Gastroesophageal sphincter (tissue), 4 donors: ENCODE measurements at places on chromosomes 7 and 10.

- ATAC-seq, result no peak
Measured at GRCh38 chr10:17548770-17549169, 68.4 kb downstream of the HACD1 start.

DNA sequence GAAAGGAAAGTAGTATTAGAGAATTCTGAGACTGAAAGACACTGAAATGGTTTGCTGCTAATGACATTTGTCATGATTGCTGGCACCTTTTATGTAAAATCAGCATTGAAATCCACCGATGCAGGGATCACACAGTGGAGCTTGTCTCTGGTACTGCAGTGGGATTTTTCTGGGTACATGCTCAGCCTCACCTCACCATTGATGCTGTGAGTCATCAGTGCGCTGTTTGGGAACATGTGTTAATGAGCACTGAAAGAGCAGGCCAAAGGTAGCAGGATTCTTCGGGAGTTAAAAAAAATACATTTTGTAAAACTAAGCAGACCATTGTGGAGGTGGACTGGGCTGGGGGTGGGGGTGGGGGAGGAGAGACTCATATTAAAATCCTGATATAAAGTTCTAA is 174.9 kb downstream of the CREB5 start:
- no peak for ATAC-seq

DNA sequence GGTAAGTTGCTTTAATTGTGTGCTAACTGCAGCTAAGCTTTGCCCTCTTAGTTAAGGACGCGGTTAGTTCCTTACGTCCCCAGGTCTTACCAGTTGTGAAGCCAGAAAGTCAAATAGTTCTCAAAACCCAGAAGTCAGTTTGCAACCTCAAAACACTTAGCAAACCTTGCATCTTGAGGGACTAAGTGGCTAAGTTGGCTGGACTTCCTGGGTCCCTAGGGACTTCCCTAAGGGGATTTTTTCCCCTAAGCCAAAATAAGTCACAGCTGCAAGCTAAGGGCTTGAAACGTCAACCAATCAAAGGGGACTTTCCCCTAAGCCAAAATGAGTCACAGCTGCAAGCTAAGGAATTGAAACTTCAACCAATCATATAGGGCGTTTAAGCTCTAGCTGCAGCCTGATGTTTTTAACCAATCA is 36.2 kb upstream of the HECW1 start:
- ATAC-seq, result no peak

DNA sequence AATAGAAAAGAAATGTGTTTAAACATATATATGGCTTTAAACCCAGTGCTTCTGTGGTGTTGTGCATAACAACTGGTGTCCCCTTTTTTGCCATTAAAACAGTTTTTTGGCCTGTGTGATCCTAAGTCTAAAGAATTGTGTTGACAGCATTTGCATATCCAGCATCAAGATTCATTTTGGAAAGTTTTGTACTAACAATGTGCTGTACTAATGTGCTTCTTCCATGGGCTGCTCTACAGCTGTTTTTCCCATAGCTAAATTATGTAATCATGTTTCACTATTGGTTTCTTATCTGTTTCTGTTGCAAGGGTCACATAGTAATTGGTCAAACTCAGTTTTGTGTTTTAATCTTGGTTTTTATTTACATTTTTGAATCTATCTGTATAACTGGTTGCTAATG is 5.5 kb downstream of the CNNM2 start:
- ATAC-seq, result no peak

DNA sequence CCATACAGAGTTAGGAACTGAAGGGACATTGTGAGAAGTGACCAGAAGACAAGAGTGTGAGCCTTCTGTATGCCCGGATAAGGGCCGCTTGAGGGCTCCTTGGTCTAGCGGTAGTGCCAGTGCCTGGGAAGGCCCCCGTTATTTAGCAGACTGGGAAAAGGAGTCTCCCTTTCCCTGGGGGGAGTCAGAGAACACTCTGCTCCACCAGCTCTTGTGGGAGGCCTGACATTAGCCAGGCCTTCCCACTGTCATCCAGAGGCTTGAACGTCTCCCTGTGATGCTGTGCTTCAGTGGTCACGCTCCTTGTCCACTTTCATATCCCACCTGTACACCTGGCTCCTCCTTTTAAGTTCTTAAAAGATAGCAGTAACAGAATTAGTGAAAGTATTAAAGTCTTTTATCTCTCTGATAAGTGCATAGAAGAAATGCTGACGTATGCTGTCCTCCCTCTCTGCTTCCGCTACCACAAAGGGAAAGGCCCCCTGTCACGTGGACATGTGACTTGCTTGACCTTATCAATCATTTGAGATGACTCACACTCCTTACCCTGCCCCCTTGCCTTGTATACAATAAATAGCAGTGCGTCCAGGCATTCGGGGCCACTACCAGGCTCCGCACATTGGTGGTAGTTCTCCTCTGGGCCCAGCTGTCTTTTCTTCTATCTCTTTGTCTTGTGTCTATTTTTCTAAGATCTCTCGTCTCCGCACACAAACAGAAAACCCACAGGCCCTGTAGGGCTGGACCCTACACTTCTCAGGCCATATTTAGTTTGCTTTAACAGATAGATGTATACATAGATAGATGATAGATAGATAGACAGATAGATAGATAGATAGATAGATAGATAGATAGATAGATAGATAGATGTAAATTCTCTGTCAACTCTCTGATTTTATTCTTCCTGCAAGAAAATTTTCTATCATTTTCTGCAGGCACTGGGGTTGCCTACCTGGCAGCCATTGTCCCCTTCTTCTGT is 131.5 kb upstream of the JCAD start:
- no peak for ATAC-seq

GRCh38 chr10:74199315-74199714 is 48.3 kb downstream of the ADK start:
- no peak for ATAC-seq

DNA sequence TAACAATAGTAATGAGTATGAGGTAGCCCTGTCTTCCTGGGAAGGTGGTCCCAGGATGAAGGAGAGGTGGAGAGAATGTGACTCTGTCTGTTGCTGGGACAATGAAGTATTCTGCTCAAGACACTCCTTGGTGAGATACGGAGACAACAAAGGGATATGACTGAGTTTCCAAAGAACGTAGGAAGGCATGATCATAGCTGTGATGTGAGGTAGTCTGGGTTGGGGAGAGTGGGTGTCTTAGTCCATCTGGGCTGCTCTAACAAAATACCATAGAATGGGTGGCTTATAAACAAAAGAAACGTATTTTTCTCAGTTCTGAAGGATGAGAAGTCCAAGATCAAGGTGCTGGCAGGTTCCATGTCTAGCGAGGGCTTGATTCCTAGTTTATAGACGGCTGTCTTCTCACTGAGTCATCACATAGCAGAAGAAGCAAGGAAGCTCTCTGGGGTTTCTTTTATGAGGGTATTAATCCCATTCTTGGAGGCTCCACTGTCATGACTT is 84.9 kb upstream of the RHOBTB1 start:
- no peak for ATAC-seq

DNA sequence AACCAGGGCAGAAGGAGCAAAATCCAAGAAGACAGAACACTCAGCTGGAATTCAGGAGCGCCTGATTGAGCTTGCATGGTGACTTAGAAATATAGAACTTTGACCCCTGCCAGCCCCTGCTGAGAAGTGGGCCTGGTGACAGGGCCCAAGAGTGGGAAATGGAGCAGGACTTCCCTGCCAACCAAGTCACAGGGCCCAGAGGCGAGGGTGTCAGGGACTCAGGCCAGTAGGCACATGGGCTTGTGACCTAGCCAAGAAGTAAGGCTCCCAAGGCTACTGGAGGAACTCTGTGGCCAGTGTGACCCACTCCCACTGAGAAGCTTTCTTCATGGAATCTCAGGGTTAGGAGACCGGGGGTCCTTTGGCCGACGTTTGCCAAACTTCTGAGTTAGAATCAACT is 31.9 kb downstream of the LRRC20 start:
- no peak for ATAC-seq

DNA sequence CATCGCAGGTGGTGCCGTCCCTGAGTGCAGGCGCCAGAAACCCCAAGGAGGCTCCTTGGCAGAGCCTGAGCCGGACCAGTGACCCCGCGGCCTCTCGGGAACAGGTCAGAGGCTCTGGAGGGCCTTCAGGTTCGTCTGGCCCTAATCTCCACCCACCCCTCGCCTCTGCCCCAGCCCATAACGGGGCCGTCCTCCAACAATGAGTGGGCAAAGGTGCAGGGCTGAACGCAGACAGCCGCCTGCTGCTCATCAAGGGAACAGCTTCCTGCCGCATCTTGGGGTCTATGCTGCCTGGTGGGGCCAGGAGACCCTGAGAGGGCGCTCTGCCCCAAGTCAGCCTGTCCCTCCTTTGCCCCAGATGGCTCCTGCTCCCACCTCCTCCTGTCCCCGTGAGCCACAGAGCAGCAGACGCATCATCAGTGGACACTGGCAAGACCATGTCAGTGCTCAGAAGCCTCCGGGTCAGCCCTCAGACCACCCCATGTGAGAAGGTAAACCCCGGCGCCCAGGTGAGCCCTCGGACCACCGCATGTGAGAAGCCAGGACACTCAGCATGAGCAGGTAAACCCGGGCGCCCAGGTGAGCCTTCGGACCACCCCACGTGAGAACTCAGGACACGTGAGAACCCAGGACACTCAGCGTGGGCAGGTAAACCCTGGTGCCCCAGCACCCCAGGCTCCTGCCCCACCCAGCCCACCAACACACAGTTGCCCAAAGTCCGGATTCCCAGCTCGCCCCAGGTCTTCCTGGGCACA is 142.0 kb downstream of the PTPRN2 start:
- no peak for ATAC-seq

GRCh38 chr10:108250936-108251620 is 1086.6 kb upstream of the SORCS1 start:
- ATAC-seq, result no peak

- no peak for ATAC-seq
Measured at GRCh38 chr7:117041822-117042221, 88.5 kb downstream of the ST7 start.

- no peak for ATAC-seq
Measured at GRCh38 chr10:90089719-90090118, 388.3 kb downstream of the KIF20B start.

- no peak for ATAC-seq
Measured at GRCh38 chr10:112649006-112649821, 202.2 kb downstream of the VTI1A start.

DNA sequence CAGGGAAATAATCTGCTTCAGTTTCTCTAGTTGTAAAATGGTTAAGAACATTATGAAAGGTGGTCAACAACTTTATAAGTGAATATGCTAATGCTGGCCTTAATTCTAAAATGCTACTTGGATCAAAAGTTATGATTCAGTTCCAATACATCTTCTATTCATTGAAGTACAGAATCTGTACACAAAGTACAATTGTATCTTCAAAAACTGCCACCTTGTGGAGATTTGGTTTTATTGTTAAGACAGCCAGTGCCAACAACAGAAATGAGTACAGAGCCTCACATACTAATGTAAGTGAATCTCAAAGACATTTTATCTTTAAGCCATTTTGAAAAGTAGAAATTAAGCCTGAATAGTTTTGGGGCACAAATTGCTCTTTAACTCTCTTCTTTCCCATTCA is 194.0 kb downstream of the CFTR start:
- ATAC-seq, result no peak

- ATAC-seq, result no peak
Measured at GRCh38 chr10:22911889-22912762, 15.7 kb upstream of the ARMC3 start.

- no peak for ATAC-seq
Measured at GRCh38 chr7:47038621-47039020, 543.3 kb downstream of the TNS3 start.

GRCh38 chr10:24721229-24722106 is 2.2 kb downstream of the ARHGAP21 start:
- ATAC-seq, result no peak

DNA sequence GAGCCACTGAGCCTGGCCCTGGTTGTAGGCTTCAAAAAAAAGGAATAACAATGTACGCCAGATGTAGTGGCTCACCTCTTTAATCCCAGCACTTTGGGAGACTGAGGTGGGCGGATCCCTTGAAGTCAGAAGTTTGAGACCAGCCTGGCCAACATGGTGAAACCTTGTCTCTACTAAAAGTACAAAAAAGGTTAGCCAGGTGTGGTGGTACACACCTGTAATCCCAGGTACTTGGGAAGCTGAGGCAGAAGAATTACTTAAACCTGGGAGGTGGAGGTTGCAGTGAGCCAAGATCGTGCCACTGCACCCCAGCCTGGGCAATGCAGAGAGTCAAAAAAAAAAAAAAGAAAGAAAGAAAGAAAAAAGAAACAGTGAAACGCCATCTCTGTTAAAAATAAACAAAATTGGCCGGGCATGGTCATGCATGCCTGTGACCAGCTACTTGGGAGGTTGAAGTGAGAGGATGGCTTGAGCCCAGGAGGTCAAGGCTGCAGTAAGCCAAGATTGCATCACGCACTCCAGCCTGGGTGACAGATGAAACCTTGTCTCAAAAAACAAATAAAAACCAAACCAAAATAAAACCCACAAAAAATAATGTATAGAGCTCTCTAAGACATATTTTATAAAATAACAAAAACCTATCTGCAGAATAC is 4.7 kb upstream of the KLHDC10 start:
- no peak for ATAC-seq

DNA sequence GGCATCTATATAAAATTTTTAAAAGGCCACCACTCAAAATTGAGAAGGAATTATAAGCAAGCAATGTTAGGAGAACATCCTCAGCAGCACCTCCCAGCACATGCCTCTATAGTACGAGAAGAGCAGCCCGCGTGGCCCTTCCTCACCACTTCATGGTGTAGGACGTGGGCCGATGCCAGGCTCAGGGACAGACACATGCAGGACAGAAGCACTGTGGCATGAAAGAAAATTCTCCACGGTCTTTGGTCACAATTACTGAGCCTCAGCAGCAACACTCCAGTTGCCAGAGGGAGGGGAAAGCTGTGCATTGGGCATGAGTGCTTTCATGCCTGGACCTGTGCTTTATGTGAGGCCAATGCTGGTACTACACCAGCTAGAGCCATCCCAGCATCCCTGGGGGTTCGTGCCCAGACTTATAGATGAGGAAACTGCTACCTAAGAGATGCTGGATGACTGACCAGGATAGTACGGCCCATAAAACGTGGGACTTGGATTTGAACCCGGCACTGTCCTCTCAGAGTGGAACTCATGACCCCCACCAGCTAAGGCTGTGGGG is 164.7 kb downstream of the ADAM12 start:
- no peak for ATAC-seq

- ATAC-seq, result no peak
Measured at GRCh38 chr10:100033766-100034418, 24.1 kb upstream of the DNMBP start.

- no peak for ATAC-seq
Measured at GRCh38 chr7:38463277-38464225, 167.6 kb downstream of the AMPH start.

DNA sequence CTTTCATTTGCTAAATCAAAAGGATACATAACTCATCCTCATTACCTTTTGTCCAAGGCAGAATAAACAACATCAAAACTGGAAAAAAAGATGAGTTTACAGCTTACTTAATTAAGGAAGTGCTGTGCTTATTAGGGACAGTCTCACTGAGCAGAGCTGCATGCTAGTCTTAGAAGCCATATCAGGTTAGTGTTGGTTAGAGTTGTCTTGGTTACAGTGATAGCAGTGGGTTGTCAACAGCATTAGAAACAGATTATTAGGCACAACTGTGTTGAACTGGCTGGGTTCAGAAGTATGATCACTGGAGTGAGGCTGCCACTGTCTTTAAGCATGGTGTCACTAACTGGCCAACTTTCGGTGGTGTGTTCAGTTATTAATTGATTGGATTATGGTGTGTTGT is 503.9 kb upstream of the IGFBP3 start:
- ATAC-seq, result no peak
